SK-N-SH (cell line): ENCODE measurements at places on chromosomes 6 and 20.

DNA sequence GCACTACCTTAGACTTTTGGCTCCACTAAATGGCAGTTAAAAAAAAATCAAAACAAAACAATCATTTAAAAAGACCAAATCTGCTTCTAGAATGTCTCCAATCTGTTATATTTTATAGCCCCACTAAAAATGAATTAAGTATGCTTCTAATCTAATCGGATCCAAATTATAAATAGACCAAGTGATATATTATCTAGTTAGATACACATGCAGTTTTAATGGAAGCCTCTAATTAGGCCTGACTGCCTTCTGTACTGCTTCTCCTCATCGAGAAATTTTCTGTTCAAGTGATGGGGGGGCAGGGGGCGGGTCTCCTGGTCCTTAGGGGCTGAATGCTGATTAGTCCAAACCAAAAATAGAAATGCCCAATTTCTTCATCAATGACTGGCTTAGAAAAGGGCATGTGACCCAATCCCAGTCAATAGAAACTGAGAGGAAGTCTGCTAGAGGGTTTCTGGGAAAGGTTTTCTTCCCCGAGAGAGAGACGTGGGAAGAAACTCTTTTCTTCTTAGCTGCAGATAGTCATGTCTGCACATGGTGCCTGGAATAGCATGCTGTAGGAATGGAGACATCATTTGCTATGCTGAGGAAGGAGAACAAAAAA, 6.9 kb downstream of the SESN1 start:
- peak; percentile 60 for DNase-seq

- no peak for DNase-seq
Observed at GRCh38 chr6:116292553-116292952, 12.8 kb upstream of the TSPYL1 start.

GRCh38 chr20:50594591-50595432, 84.6 kb downstream of the PTPN1 start:
- DNase-seq: no peak

DNA sequence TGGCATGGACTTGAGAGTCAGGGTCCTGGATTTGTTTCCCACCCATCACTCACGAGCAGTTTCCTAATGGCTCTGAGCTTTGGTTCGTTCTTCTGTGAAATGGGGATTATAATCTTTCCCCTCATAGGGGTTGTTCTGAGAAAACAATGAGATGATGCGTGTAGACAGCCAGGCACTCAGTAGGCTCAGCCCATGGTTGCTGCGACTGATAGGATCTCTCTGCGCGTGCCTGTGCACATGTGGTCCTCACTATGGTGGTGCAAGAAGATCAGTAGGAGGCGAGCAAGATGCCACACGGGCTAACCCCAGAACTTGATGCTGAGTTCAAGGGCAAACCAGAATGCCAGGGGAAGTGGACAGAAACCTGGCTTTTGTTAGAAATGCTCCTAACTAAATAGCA, 153.5 kb upstream of the KCNG1 start:
- no peak for DNase-seq

DNA sequence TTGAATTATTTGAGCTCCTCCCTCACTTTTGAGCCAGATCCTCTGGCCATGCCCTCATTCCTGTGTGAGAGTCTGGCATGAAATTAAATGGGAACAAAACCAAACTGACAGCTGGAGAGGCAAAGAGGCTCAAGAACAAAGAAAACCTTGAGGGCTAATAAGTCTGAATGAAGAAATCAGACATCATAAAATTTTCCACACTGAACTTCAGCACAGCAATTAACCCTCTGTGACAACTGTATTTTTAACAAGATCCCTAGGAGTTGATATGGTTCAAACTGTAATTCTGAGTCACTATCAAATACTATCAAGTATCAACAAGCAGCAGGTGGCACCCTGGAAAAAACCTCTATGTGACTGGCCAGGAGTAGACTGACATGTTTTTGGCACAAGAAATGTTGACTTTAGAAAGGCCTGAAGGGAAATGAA, 109.4 kb upstream of the EMILIN3 start:
- DNase-seq: no peak

- DNase-seq: no peak
Observed at GRCh38 chr6:130115036-130115435, 96.7 kb downstream of the L3MBTL3 start.

GRCh38 chr6:138568997-138569396, 69.7 kb upstream of the NHSL1 start:
- no peak for DNase-seq

DNA sequence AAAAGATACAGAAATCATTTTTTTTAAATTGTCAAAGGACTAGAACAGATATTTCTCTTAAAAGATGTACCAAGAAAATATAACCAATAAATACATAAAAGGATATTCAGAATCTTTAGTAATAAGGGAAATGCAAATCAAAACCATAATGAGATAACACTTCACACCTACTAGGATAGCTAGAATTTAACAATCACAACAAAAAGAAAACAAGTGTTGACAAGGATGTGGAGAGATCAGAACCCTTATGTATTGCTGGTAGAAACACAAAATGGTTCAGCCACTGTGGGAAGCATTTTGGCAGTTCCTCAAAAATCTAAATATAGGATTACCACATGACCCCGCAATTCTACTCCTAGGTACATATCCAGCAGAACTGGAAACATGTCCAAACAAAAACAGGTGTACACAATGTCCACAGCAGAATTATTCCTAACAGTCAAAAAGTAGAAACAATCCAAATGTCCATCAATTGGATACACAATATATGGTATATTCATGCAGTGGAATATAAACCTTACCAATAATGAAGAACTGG, 211.0 kb downstream of the LRFN2 start:
- DNase-seq: no peak

DNA sequence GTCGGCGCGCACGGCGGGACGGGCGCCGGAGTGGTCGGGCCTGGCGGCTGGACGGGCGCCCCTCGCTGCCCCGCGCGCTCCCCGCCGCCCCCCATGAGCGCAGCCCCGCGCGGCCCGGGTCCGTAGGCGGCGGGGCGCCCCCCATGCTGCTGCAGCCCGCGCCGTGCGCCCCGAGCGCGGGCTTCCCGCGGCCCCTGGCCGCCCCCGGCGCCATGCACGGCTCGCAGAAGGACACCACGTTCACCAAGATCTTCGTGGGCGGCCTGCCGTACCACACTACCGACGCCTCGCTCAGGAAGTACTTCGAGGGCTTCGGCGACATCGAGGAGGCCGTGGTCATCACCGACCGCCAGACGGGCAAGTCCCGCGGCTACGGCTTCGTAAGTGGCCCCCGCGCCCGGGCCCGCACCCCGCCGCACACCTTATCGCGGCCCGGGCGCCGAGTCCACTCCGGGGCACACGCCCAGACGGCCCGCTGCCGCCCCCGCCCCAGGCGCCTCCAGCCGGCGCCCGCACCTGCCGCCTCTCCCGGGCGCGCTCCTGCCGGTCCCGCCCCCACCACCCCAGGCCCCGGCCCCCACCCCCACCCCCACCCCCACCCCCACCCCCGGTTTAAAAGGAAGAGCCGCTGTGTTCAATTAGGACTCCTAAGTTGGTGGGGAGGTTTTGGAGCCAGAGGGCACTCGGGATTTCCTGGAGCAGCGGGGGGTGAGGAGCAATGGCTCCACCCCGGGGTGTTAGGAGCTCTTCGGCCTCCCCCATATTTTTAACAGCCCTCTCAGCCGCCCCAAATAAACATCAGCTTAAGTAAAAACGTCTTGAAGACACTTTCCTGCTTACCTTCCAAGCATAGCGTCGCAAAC, 474 bp downstream of the RBM38 start:
- peak; percentile 71 for DNase-seq

DNA sequence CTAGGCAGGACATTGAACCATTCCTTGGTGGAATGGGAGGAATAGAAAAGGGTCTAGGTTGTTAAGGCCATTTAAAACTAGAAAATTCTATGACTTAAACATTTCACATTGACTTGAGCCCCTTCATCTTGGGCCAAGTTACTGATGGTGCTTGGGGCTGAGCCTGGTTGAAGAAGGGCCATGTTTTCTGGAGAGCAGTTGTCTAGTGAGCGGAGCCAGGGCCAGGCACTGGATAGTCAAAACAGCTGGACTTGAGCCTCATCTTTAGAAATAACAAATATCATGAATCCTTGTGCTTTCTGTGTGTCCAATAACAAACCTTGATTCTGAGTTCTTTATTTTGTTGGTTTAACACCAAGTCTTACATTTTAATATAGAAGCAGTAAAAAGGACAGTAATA, 134.6 kb upstream of the TCF21 start:
- DNase-seq: no peak

DNA sequence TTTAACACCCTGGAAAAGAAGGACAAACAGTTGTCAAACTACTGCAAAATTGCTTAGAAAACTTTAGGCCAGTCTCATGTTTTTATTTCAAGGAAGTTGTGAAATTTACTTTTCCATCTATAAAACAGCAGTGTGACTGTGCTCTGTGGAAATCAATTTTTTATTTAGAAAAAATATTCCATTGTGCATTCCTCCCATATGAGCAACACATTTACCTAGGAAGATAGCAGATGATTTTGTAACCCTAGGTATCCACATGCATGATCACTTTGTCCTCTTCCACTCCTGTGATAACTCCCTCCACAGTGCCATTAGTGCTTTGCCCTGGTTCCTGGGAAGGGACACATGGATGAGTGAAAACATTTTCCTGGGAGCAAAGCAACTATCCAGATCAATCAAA, 70.0 kb upstream of the SHLD1 start:
- DNase-seq: no peak

- DNase-seq: no peak
Observed at GRCh38 chr20:24870057-24870456, 79.0 kb upstream of the CST7 start.

- no peak for DNase-seq
Observed at GRCh38 chr6:77326029-77326428, 137.3 kb downstream of the HTR1B start.
